ENCODE measurements at places on chromosomes 1 and 21.
A peak's percentile ranks its signal among the peaks of the same experiment; 100 is the strongest.

DNA sequence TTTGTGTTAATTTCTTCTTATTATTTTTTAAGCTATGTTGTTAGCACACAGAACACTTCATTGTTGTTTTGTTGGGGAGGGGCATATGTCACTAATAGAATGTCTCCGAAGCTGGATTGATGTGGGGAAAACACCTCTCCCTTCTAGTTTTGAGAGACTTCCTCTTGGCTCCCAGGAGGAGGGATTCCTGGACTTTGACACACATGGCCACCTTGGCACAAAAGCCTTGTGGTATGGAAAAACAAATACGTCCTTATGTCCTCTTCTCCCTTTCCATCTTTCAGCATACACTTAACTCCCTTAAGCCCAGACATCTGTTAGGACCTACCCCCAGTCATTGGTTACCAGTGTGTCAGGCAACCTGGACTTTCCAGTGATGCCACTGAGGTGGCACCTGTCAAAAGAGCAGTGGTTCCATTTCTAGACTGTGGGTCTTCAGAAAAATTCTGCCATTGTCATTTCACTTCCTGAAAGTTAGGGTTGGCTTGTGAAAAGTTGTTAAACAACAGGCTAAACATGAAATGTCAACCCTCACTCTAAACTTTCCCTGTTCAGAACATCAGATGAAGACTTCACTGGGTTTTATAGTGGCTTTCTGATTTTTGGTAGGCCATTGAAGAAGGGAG, 12.5 kb upstream of the ABCB10 start:
- no peak for DNase-seq

DNA sequence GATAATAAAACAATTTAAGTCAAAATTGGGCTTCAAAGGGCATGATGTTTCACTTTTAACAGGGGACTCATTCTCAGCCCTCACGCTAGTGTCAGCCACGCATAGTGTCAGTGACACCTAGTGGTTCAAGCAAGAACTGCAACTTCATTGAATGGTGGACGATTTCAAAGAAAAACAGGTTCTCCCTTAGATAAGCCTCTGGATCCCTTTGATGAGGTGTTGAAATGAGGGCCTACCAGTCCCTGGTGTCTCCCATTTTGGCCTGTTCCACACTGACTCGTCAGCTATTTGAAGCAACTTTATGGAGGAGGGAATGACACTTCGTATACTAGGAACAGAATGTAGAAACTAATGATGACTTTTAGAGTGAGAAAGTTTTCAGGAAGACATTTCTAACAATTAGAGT, 56.2 kb downstream of the FCRL5 start:
- DNase-seq, result no peak

- no peak for DNase-seq
Measured at GRCh38 chr1:29256979-29257804, 20.9 kb downstream of the PTPRU start.

- no peak for DNase-seq
Measured at GRCh38 chr1:82849460-82849859, 1048.7 kb downstream of the ADGRL2 start.

- DNase-seq, result no peak
Measured at GRCh38 chr1:93744299-93744988, 62.8 kb upstream of the BCAR3 start.

DNA sequence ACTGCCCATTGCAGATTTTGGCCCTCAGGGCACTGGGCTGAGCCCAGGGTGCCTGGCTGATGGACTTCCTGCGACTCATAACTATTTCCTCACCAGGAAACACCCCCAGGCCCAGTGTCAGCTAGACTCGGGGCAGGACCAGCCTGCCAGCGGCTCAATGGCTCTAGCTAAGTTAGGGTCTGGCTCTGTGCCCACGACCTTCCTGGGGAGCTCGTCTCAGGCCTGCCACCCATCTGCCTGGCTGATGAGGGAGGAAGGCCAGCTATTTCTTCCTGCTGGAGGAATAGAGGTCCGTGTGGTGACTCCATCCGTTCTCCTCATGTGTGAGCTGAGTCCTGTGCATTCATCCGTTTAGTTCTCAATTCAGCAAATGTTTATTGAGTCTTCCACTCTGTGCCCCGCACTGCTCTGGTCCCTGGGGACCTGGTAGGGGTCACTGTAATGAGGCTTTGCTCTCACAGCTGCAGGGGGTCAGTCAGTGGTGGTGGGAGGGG, 44.5 kb downstream of the KIRREL1 start:
- no peak for DNase-seq

- DNase-seq, result peak; percentile 50
Measured at GRCh38 chr1:10338047-10338446, 60.8 kb upstream of the PGD start.

- DNase-seq, result no peak
Measured at GRCh38 chr1:9069326-9070100, at the start of gene SLC2A5. Gene SLC2A5, minus strand, starts transcription at chr1:9069635. Its CDS starts 99 bp downstream, at chr1:9069536.

GRCh38 chr1:206457408-206458120, 12.7 kb upstream of the IKBKE start:
- DNase-seq, result no peak

- DNase-seq, result no peak
Measured at GRCh38 chr1:78464449-78464891, 26.3 kb upstream of the PTGFR start.

DNA sequence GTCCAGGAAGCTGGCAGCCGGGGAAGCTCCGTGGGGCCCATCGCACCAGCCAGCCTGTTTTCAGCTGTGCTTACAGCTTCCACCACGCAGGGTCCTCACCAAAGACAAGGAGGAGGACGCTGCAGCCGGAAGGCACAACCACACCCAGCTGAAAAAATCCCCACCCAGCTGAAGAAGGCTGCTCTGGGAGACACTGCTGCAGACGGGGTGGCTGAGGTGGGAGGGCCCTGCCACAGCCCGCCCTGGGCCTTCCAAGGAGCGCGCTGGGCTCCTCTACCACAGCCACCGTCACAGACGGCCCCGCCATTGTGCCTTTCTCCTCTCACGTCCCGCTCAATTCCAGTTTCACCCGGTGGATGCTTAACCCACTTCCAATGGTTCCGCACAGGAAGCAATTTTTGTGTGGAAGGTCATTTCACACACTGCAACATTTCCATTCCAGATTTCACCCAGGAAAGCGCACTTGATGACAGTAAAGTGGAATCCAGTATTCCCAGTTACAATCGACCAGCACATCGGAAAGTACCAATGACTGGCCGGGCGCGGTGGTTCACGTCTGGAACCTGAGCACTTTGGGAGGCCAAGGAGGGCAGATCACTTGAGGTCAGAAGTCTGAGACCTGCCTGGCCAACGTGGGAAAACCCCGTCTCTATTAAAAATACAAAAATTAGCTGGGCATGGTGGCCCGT, 47.9 kb downstream of the NPHP4 start:
- no peak for DNase-seq

- no peak for DNase-seq
Measured at GRCh38 chr21:31577271-31577670, 82.2 kb upstream of the SOD1 start.

- no peak for DNase-seq
Measured at GRCh38 chr1:177229781-177230180, 59.0 kb downstream of the BRINP2 start.

GRCh38 chr1:183543619-183544204, 46.5 kb downstream of the NCF2 start:
- no peak for DNase-seq

DNA sequence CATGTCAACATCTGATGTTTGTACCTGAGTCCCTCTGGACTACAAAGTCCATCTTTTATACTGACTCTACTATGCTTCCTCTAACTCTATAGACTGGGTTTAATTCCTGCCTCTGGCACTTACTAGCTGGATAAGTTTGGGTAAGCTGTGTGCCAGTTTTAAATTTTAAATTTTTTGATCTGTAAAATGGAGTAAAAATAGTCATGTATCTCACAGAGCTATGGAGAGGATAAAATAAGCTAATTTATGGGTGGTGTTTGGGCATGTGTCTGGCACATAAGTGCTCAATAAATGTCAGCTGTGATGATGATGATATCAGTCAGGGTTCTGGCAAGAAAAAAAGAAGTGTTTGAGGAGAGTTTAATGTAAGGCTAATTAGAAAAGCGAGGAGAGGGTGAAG, 139.2 kb upstream of the C1orf21 start:
- no peak for DNase-seq

- DNase-seq, result no peak
Measured at GRCh38 chr1:154666051-154666790, 58.2 kb upstream of the ADAR start.

GRCh38 chr1:111227851-111228747, 586 bp downstream of the CHI3L2 start:
- no peak for DNase-seq

- no peak for DNase-seq
Measured at GRCh38 chr1:51147394-51147793, 45.4 kb downstream of the C1orf185 start.

- no peak for DNase-seq
Measured at GRCh38 chr1:174726167-174726879, 273.4 kb upstream of the CACYBP start.

GRCh38 chr1:47814612-47815395, 182.4 kb downstream of the TRABD2B start:
- DNase-seq, result no peak

DNA sequence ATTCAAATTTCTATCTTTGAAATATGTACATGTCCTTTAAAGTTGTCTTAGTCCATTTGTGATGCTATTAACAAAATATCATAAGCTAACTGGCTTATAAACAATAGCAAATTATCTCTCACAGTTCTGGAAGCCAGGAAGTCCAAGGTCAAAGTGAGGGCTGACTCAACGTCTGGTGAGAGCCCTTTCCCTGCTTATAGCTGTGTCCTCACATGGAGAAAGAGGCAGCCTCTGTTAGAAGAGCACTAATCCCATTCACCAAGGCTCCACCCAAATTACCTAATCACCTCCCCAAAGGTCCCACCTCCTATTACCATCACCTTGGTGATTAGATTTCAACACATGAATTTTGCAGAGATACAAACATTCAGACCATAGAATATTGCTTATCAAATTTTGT, 450.1 kb upstream of the BEND5 start:
- DNase-seq, result no peak

- DNase-seq, result no peak
Measured at GRCh38 chr21:43194303-43195120, 25.7 kb downstream of the CRYAA start.
